ENCODE measurements at places on chromosomes 4 and X.

DNA sequence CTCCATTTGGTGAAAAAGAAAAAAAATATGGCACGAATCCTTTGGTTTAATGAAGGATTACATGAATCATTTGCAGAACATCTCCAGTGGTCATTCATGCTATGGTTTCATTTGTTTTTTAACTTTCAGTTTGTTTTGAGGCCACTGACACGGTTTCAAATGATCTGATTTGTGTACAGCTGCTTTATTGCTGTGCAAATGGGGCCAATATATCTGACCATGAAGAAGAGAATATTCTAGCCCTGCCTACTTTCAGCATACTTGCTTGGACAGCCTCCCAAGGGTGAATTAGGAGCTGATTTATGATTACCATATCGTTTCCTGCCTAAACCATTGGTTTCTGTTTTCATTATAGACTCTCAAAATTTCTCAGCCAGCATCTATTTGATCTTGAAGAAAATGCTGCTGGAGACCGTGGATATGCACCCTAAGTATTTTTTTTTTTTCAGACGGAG lies 30.7 kb downstream of the SPARCL1 start:
- peak; percentile 69 for DNase-seq

GRCh38 chr4:81506731-81507130 lies 35.0 kb upstream of the RASGEF1B start:
- no peak for DNase-seq

GRCh38 chrX:154295664-154296310 lies at the start of gene TKTL1:
TSS of gene TKTL1 (plus strand) at chrX:154295795. CDS start at chrX:154295860, 65 bp downstream.
- no peak for DNase-seq

GRCh38 chrX:53288189-53288588 lies 6.8 kb upstream of the IQSEC2 start:
- DNase-seq, result no peak

- DNase-seq, result peak; percentile 14
These were observed 19.8 kb upstream of the PLCXD1 start for GRCh38 chrX:261167-261918.

GRCh38 chrX:68375803-68376202 lies 57.5 kb downstream of the OPHN1 start:
- no peak for DNase-seq

GRCh38 chr4:143743591-143743990 lies 43.1 kb upstream of the FREM3 start:
- DNase-seq, result no peak

GRCh38 chr4:41887821-41888686 lies 47.2 kb upstream of the TMEM33 start:
- DNase-seq, result peak; percentile 13

GRCh38 chr4:26298198-26298947 lies 22.4 kb upstream of the RBPJ start:
- DNase-seq, result peak; percentile 47

- no peak for DNase-seq
These were observed 55.1 kb upstream of the BCOR start for GRCh38 chrX:40152741-40153344.

DNA sequence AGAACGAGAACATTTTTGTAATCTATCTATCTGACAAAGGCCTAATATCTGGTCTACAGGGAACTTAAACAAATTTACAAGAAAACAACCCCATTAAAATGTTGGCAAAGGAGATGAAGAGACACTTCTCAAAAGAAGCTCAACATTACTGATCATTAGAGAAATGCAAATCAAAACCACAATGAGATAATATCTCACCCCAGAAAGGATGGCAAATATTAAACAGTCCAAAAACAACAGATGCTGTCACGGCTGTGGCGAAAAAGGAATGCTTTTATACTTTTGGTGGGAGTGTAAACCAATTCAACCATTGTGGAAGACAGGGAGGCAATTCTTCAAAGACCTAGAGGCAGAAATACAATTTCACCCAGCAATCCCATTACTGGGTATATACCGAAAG lies 2284.8 kb downstream of the ARAP2 start:
- DNase-seq, result peak; percentile 62

- DNase-seq, result no peak
These were observed 20.7 kb upstream of the CLGN start for GRCh38 chr4:140448162-140448561.

GRCh38 chrX:37873220-37873619 lies 25.8 kb upstream of the DYNLT3 start:
- DNase-seq, result no peak

- DNase-seq, result no peak
These were observed 3.8 kb downstream of the MBTPS2 start for GRCh38 chrX:21843179-21843578.

DNA sequence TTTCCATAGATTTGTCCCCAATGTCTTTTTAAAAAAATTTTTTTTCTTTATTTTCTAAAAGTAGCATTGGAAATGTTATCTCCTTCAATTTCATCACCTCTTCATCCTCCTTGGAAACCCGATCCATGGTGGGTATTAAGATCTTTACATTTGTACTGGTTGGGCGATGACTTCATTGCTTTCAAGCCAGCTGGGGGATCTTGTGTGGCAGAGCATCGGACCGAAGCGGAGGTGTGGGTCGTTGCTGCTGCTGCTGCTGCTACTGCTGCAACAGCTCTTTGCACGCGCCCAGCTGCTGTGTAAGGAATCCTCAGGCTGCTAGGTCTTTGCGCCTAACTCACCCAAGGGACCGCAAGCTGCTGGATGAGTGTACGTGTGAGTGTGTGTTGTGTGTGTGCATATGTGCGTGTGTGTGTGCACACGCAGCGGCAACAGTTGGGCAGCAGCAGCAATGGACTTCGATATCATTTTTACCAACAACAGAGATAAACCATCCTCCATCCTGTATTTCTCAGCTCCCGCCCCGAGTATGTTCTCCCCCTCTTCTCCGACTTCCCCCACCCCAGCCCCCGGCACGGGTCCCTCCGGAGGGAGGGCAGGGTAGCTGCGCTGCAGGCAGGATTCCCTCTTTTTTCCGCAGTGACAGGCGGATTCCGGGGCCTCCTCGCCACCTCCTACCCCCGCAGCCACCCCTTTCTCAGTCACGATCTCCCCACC lies 768 bp upstream of the CDKL5 start:
- DNase-seq, result no peak

- DNase-seq, result no peak
These were observed 186.0 kb downstream of the MGST2 start for GRCh38 chr4:139851639-139852038.

DNA sequence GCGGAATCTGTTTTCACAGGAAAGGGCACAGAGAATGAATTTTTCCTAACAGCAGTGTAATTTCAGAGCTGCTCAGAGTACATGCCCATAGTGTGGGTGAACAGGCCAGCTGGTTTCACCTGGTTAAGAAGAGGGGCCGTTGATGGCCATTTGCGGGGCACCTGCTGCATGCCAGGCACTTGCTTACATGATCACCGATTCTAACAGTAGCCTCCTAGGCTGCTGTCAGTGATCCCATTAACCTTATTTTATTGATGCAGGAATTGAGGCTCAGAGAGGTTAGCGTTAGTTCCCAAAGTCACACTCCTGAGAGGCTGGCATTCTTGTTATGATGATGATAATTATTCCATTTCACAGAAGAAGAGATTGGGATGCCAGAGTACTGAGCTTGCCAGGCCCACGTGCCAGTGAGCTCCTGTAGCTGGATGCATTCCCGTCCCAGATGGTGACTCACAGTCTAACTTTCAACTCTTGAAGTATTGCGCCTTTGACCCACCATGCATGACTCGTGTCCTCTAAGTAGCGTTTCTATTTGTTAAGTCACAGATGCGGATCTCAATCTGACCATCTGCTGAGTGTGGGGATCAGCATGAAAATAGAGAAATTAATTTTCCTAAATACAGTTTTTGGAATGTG lies 76.5 kb downstream of the PSAPL1 start:
- DNase-seq, result peak; percentile 51

- DNase-seq, result no peak
These were observed 66.5 kb downstream of the HTR2C start for GRCh38 chrX:114650351-114650750.

GRCh38 chr4:108991551-108992328 lies 228.9 kb upstream of the ETNPPL start:
- peak; percentile 90 for DNase-seq

- peak; percentile 81 for DNase-seq
These were observed 195.3 kb upstream of the LNX1 start for GRCh38 chr4:53786632-53787031.

DNA sequence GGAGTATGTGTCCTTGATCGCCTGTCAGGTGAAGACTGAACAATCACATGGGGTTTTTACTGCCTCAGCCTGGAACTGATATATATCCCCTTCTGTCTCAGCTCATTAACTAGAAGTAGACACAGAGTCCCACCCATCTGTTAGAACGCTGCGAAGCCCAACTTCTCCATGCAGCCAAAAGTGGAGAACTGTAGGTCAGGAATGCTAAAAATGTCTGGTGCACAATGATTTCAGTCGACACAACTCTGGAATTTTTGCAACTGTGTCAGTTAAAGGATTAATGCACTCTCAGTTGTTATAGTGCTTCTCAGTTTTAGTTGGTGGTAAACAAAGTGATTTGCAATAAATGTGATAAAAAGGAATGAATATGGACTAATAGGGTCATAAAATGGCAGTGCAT lies 287.2 kb downstream of the INPP4B start:
- peak; percentile 52 for DNase-seq

GRCh38 chrX:39011454-39012221 lies 210.4 kb downstream of the MID1IP1 start:
- DNase-seq, result no peak

- no peak for DNase-seq
These were observed 6.4 kb downstream of the EDA2R start for GRCh38 chrX:66632473-66632872.

GRCh38 chrX:14351611-14352303 lies 177.6 kb upstream of the GLRA2 start:
- no peak for DNase-seq

GRCh38 chr4:180950377-180950776 lies 1292.8 kb upstream of the TENM3 start:
- DNase-seq, result no peak

DNA sequence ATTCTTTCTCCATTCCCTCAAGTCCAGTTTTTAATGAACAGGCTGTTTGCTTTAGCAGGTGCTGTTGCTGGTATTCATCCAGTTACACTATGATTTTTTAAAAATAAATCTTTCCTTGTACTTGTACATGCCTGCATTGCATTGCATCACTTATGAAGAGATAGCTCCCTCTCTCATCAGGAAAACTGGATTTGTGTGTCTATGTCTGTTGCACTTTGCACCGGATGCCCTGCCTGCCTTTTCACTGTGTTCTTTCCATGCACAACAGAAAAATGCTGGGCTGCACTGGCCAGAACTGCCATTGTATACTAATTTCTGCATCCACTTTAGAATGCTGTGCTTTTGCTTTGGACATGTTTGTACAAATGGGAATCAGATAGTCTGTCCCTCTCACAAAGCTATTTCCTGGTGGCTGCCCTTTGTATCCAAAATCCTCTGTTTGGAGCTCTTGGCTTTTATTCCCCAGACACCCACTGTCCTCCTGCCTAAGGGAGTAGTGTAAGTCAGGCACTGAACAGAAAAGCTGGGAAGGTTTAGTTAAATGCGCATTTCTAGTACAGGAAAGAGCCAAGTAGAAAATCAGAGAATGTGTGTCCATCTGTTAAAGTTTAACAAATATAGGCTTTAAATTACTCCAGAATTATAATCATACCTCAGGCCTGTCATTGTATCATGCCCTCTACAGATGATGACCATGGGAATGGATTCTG lies 119.1 kb downstream of the MBNL3 start:
- no peak for DNase-seq

DNA sequence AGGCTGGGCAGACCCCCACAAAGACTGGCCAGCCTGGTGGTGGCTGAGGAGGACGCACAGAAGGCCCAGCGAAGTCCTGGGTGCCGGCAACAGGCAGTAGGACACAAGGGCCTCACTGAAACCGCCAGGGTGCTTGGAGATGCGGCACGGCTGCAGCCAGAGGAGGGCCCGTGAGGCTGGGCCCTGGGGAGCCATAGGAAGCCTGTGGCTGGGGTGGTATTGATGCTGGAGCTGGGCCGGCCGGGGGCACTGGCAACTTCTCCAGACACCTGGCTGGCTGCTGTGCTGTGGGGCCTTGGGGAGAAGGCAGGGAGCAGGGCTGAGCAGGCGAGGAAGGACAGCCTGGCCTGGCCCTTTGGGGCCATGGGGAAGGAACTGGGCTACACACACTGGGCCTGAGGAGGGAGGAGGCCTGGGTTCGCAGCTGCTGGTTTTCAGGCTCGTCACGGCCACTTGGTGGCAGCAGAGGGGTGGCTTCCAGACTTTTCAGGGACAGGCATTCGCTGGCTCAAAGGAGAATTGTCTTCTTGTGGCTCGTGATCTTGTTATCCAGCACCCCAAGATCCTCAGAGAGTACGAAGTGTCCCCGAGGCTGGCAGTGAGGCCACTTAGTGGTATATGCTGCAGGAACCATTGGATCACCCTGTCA lies 37.2 kb downstream of the ATP2B3 start:
- peak; percentile 2 for DNase-seq

DNA sequence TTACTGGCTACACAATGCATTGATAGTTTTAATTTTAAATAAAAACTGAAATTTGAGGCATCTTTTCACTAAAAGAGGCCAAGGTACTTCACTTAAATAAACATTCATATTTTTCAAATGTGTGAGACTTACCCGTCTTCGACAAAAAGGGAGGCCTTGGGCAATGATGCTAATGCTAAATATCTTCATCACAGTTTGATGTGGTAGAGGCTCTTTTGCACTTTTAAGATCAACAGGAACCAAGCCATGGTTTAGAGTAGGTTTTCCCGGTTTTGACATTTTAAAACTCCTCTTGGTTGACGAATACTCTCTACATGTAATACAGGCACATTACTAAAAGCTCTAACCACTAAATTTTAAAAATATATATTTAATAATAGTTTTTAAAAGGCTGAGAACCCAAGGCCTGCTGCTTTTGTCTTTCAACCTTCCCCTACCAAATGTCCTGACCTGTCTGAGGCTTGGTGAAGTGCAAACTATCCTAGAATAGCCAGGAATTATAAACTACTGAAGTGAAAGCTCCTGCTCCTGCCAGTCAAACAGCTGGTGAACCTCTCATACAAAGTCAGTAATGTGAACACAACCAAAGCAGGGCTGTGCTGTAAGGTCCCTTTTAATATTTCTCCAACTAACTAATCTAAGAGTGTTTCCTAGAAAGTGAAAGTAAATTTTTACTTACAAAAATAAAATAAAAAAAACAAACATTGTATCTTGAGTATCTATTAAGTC lies 153.7 kb downstream of the FBXW7 start:
- DNase-seq, result no peak

DNA sequence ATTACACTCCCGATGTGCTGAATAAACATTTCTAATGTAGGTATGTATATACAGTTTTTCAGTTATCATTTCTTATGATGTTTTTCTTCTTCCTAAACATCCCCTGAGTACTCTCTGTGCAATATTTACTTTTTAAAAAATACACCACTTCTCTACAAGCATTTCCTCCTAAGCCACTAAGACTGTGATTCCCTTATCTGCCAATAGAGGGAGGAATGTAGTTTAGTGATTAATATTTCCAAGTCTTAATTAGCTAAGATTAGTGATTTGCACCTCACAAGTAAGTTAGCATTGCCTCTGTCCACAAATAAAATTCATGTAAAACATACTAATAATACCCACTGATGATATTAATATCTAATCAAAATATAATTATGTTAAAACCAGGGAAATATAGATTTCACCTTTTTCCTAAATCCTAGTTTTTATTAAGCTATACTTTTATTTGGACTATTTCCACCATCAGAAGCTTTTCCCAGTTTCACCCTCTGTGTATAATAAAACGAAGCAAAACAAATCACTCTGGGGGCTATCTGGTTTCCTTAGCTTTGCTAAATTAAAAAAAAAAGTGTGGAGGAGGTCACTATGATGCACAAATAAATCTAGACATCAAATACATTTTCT lies 909.1 kb downstream of the FAT4 start:
- DNase-seq, result no peak

GRCh38 chr4:26815199-26815598 lies 45.4 kb upstream of the STIM2 start:
- no peak for DNase-seq

- DNase-seq, result no peak
These were observed 7.0 kb downstream of the PRSS12 start for GRCh38 chr4:118345813-118346212.

Measured in fibroblast of skin of left quadriceps (primary cell).